ENCODE measurements at places on chromosomes 1 and 21.
A peak's percentile ranks its signal among the peaks of the same experiment; 100 is the strongest.

GRCh38 chr1:158147401-158147800 lies 33.3 kb upstream of the CD1D start:
- DNase-seq, result no peak

- peak; percentile 90 for DNase-seq
Observed at GRCh38 chr21:39048064-39048463, 135.2 kb downstream of the PSMG1 start.

DNA sequence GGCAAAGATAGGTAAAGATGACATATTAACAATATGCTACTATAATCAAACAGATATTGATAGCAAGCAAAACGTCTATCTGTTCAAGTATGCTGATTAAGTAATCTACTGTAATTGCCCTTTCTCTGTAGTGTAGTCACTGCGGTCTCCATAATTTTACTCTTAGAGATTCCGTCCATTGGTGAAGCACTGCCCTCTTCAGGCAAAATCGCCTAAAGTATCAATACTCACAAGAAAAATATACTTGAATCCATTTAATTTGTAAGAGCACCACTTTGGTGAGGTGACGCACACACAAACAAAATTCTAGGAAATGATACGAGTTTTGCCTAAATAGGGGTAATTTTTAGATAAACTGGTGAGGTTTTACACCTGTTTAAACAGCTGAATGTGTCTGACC lies 434.6 kb upstream of the CHRM3 start:
- DNase-seq, result no peak

GRCh38 chr1:169121146-169121923 lies 14.8 kb downstream of the ATP1B1 start:
- no peak for DNase-seq

DNA sequence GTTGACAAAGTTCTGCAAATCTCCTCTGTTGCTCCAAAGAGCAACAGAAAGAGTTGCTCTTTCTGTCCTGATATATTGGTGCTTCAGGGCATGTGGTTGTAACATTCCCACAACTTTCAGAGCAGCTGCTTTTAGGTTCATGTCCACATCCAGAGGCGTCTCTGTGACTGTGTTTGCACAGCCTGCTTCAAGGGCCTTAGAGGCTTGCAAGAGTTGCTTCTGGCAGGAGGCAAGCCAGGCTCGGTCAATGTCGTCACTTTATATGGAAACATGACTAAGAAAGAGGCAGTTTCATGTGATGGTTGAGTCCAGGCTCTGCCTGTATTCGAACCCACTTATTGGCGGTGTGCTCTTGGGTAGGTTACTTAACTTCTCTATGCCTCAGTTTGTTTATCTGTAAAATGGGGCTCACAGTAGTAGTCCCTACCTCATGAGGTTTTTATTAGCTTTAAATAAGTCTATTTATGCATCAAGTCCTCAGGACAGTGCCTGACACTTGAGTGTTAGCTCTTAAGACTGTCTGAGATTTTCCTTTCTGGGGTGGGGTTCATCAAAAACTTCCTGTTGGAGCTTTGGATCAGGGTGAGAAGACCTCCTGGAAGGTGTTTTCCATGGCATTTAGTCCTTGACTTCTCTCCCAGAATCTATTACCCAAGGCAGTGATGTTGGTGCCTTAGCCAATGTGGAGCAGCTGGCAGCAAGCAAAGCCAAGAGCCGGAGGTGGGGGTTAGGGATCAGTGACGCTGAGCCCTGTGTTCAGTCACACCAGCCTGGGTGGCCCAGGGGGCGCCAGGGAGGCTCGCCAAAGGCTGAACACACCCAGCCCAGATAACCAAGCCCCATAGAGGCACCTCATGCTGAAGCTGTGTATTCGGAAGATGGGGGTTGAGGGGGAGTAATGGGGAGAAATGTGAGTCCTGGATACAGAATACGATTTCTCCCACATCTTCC lies 18.9 kb downstream of the LHX4 start:
- no peak for DNase-seq

DNA sequence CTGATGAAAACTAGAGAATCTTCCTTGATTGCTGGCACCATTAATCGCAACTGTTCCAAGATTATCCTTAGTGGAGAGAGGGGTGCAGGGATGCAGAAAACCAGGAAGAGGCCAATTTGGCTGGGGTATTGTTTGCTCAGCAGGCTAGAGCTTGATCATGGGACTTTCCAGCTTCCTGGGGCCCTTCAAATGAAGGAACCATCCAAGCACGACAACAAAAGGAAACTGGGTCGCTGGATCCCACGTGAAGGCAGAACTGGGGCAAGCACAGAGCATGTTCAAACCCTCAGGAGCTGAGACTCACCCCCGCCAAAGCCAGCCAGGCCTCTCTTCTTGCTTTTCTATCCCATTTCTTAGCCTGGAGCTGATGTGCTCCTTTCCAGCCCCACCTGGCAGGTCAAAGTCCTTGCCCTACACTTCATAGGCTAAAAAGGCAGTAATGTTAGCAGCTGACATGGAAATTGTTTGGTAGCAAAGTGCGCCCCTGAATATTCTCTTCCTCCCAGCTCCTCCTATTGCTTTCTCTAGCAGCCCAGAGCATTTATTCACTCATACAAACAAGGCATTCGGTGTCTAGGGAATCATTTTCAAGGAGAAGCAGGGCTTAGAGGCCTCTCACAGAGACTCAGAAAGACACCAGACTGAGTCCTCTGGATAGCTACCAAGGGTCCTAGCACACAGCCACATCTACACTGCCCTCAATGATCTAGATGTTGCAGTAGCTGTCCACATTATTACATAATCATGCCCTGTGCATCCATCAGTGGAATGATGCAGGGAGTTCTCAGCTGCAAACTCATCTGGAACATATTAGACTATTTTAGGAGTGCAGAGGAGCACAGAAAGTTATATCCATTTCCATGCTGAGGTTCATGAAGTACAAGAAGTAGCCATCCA lies 11.5 kb downstream of the KCNA2 start:
- no peak for DNase-seq

DNA sequence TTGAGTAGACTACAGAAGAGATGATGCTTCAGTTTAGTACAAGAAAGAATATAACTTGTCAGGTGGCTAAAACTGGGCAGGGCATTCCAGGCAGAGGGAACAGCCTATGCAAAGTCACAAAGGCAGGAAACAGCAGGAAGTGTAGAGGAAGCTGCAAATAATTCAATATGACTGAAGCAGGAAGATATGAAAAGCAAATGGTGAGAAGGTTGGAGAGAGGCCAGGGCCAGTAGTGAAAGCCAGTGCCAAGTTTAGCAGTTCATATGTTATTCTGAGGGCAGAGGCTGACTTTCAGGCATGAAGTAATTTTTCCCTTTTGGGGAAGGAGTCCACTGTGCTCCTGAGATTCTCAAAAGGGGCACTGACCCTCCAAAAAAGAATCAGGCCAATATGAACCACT lies 8.0 kb upstream of the YBX1 start:
- DNase-seq, result no peak

- no peak for DNase-seq
Observed at GRCh38 chr1:66415866-66416265, 118.1 kb upstream of the SGIP1 start.

DNA sequence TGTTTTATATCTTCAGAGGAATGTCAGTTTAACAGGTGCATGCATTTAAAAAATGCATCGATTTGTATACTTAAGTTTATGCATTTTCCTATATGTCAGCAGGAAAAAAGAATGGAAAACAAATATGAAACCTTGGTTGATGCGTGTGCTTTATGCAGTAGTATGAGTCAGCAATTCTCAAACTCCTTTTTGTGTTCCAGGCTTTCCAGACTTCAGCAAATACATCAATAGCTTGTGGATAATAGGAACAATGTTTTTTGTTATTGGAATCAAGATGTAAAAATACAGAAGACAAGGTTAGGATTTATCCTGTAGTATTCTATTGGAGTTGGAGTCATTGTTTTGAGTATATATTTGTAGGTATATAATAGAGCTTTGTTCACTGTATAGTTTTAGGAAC lies 45.2 kb downstream of the CHODL start:
- no peak for DNase-seq

- DNase-seq, result peak; percentile 52
Observed at GRCh38 chr21:34878940-34879339, 170.2 kb downstream of the RUNX1 start.

GRCh38 chr1:20223551-20224419 lies 37.5 kb upstream of the PLA2G2C start:
- DNase-seq, result no peak

DNA sequence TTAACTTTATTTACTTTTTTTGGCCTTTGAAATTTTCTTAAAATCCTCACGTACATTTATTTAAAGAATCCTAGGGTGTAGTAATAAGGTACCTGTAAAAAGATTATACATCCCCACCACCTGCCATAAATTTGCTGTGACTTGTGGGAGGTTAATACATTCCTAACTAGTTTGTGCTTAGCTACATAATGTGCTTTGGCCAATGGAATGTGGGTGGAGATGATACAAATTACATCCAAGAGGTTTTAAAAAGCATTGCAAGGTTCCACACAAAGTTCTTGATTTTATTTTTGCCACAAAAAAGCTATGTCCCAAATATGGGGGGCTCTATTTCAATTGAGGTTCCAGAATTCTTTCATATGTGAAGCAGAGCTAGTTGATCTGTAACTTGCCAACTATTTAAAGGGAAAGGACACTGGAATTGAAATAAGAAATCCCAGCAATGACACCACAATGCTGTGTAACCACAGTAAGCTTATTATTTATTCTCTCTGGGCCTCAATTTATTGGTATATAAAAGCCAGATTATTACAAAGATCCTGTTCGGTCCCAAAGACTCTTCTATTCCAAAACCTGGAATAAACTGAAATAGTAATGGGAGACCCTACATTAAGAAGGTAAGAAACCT lies 15.7 kb downstream of the ASPM start:
- DNase-seq, result no peak

GRCh38 chr1:159854693-159855192 lies 7.7 kb downstream of the VSIG8 start:
- peak; percentile 70 for DNase-seq

DNA sequence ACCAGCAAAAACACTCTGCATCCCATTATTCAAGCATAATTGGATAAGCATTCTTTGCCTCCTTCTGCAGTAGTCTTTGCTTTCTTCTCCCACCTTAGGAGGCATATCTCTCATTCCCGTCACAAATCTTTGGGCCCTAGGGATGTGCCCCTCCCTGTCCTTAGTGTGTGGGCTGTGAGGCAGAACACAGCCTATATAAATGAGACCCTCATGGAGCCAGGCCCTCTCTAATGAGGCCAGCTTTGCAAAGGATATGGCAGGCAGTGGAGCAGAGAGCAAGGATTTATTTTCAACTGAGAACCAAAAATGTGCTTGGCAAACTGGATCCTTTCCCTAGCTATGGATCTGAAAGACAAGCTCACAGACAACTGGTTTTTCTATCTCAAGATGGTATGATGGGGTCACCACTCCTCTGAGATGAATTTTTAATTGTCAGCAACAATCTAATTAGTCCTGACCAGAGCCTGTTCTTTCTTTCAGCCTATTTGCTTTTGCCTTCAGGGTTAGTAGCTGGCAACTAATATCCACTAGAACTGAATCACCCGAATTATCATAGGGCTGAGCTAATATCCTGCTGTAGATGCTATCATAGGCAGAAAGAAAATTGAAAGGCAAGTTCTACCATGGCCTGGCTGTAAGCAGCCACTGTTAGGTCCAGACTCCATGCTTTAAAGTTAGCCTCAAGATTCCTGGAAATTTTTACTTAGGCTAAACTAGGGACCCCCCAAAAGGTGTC lies 134.2 kb downstream of the SYT2 start:
- DNase-seq, result no peak

DNA sequence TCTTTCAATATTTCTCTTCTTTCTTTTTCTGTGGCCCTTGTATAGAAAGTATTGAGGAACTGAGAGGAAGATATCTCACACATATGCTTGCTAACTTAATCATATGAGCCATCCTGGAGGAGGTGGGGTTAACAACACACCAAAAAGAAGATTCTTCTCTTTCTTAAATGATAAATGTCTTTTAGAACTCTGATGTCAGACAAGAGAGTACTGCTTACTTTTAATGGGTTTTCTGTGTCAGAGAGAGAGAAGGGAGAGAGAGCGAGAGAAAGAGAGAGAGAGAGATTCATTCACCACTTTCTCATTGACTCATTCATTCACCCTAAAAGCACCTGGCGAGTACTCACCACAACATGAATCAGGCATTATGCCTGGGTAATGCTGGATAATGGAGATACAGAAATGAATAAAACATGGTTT lies 250.3 kb upstream of the SGIP1 start:
- DNase-seq, result no peak

DNA sequence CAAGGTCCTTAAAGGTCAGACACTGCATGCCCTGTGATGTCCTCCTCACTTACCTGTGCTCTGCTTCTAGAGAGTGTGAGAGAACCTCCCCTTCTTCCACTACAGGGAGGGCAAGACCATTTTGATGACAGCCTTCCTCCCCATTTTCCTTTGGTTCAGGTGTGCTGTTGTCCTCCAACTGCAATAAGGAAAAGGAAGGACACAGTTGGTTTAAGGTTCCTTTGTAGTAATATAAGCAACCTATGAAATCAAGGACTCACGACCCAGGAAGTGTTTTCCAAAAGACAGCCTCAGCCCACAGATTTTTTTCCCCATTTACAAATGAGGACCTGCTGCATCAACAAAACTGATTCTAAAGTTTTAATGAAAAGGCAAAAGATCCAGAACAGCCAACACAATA lies 6.6 kb upstream of the CCDC17 start:
- DNase-seq, result no peak

- no peak for DNase-seq
Observed at GRCh38 chr1:171248841-171249240, 547 bp downstream of the FMO1 start.

DNA sequence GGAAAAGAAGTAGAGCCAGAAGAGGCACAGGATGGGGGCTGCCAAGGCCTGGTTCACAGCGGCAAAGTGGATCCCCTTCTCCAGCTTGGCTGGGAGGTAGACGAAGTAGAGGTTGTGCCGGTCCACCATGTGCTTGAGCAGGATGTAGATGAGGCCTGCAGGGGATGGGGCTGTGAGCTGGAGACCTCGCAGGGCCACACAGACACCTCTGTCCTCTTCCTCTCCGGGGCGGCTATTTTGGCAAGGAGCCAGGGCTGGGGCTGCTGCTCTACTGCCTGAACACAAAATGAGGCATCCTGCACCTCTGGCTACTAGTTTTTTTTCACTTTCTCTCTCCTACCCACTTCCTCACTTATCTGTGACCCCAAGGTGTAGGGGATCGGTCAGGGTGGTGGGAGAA lies 32.3 kb downstream of the TMEM63A start:
- DNase-seq, result no peak

GRCh38 chr1:41446851-41447610 lies 37.5 kb downstream of the EDN2 start:
- no peak for DNase-seq

All from PC-9 (cell line).